ENCODE measurements at places on chromosomes 5 and 9.

GRCh38 chr9:34463098-34463900 lies 4.7 kb downstream of the DNAI1 start:
- peak; percentile 81 for DNase-seq

DNA sequence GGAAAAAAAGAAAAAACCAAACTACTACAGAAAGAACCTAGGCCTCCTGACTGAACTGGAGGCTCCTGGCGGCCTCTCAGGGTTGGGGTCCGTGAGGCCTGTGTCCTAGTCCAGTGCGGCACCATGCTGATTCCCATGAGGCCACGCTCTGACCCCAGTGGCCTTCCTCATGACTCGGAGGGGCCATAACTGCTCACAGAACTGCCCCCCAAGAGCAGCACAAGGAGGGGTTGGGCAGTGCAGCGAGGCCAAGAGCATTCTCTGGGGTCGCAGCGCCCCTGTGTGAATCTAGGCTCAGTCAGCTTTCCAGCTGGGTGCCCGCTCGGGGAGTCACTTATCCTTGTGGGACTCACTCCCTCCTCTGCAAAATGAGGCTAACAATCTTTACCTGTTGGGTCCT lies 79.3 kb upstream of the FBXW11 start:
- no peak for DNase-seq

DNA sequence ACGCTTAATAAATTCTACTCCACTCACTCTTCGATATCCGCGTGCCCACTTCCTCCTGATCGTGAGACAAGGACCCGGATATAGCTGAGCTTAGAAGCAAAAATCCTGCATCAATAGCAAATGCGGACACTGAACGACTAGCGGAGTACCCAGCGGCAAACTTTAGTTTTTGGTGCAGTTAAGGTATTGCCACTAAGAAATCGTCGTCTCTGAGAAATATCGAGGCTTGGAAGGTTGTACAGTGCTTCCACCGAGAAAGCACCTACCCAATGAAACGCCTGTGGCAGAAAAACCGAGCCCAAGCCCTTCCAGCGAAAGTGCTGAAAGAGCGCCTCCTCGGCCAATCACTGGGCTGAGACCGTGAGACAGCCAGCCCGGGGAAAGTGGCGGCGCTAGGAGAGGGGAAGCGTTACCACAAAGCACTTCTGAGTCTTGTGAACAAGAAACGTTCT lies 32.2 kb downstream of the ANXA2R start:
- DNase-seq = peak; percentile 80

DNA sequence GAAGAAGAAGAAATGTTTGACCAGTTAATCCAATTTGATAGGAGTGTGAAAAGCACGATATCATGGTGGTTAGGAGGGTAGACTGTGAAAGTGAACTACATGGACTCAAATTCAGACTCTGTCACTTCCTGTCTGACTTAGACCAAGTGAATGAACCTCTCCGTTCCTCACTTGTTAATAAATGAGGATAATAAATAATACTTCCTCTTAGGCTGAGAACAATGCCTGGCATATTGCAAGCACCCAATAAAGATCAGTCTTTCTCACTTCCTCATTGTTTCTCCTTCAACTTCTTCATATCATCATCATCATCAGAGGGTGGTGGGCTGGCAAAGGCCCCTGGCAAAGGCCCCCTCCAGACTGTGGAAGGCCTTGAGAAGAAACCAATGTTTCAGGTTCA lies 148.7 kb downstream of the CDK5RAP2 start:
- no peak for DNase-seq

- no peak for DNase-seq
Measured at GRCh38 chr9:126862104-126862761, 1.8 kb downstream of the ZBTB34 start.

DNA sequence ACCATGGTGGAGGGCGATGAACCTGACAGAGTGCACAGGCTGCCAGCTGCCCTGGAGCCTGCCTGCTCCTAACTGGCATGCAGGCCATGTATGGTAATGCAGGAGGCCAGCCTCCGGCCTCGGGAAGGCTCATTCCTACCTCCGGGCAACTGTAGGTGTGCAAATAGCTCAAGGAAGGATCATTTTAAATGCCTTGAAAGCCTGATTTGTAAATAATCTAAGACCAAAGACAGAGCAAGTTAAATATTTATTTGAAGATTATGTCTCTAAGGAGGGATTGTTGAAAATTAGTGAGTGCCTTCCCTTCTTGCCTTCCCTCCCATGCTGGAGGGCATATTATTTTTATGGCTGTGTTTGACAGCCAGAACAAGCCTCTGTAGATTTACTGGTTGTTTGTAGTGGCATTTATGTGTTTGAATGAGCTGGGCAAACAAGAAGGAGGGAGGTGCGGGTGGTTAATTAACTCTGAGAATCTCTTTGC lies 285.7 kb upstream of the TUT7 start:
- no peak for DNase-seq

GRCh38 chr5:13328316-13328715 lies 616.2 kb downstream of the DNAH5 start:
- peak; percentile 55 for DNase-seq

GRCh38 chr5:7927466-7928375 lies 58.8 kb downstream of the MTRR start:
- peak; percentile 58 for DNase-seq

DNA sequence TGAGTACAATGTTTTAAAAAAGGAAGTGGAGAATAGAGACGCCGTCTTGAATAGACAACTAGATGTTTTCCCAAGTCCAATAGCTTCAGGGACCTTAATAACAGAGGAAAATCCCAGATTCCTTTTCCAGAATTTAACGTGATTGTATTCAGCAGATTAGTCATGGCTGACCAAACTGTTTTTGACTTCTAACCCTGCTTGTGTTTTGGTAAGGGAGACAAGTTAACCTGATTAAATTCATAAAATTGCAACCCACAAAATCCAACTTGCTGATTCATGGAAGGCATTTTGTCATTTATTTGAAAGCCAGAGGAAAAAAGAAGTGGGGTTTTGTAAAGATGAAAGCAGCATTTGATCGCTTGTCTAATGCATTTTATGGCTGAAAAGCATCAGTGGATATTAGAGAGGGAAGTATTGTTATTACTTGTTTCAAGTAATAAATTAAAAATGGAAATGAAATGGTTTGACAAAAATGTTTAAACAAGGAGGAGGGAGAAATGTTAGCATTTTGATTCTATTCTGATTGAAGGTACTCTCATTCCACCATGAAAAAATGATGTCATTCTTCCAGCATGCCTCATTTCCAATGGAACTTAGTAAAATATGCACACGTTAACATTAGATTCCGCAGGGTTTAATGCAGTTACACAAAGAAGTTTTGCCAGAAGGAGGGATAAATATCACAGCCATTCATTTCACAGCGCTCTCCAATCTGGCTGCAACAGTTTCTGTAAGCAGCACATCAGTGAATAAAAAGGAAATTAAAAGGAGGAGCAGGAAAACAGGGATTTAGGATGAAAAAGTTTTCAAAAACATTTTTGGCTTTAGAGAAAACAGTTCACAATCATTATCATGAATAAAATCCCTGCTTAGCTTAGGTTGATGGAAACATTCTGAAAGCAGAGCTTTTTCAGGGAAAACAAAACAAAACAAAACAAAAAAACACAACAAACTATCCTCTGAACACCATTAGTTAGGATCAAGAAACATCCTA lies 314.7 kb downstream of the PRR16 start:
- peak; percentile 84 for DNase-seq

- DNase-seq = peak; percentile 76
Measured at GRCh38 chr5:126044111-126044668, 379.0 kb upstream of the GRAMD2B start.

GRCh38 chr9:126374366-126374781 lies 47.7 kb downstream of the MVB12B start:
- DNase-seq = no peak

- no peak for DNase-seq
Measured at GRCh38 chr5:7462758-7463157, 66.8 kb downstream of the ADCY2 start.

DNA sequence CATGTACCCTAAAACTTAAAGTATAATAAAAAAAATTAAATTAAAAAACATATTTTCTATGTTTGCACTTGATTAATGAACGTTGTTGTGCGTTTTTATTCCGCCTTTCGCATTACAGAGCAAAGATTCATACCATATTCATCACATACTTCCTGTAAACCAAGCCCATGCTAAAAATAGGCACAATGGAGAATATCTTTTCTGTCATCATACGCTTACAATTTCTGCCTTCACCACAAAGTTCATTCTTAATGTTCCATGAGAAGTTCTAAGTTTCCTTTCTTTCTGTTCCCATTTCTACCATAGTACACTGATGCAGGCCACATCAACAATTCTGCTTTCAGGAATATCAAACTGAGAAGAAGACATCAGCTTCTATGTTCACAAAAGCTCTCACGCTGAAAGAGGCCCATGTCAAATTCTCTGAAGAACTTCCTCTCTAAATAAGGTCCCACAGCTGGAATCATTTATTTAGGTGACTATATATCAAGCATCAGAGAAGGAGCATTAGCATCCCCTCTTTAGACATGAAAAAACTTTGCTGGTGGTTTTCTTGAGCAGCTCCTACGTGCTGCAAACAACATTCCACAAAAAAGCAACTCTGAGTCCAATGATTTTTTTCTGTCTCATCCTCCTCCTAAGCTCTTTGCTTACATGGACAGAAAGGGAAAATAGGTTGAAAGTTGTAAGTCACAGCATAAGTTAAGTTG lies 456.4 kb downstream of the CDH10 start:
- DNase-seq = peak; percentile 79

- DNase-seq = no peak
Measured at GRCh38 chr5:2130361-2130760, 247.6 kb upstream of the IRX4 start.

- no peak for DNase-seq
Measured at GRCh38 chr5:55421074-55421529, 113.3 kb downstream of the MTREX start.

DNA sequence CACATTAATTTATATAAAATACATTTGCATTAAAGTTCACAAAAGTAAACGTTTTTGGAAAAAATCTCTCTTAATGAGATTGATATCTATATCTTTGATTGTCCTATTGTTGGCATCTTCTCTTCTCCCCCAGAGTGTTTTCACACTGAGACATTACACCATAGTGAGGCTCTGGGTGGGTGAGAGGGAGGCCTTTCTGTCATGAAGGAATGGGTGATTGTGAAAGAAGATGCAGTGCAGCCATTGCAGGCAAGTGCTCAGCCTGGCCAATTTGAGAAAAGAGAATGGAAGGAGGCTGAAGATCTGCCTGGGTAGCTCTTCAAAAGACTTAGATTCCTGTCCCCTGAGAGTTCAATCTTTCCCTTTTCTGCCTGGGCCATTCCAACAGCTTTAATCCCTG lies 140.8 kb downstream of the SLC12A2 start:
- no peak for DNase-seq

DNA sequence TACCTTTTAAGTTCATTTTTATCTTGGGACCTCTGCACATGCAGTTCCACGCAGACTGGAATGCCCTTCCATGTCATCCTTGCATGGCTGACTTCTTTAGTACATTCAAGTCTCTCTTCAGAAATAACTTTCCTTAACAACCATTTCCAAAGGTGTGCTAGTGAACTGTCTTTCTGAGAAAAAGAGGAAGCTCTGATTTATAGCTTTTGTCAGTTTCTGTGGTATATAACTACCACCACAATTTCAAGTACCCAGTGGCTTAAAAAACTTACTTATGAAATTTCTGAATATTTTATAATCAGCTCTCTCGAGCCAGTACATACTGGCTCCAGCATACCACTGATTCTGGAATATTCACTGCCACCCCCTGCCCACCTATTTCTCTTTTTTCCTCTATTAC lies 1613.8 kb downstream of the MAT2B start:
- DNase-seq = no peak

- DNase-seq = peak; percentile 85
Measured at GRCh38 chr5:84242286-84242685, 142.4 kb downstream of the EDIL3 start.

DNA sequence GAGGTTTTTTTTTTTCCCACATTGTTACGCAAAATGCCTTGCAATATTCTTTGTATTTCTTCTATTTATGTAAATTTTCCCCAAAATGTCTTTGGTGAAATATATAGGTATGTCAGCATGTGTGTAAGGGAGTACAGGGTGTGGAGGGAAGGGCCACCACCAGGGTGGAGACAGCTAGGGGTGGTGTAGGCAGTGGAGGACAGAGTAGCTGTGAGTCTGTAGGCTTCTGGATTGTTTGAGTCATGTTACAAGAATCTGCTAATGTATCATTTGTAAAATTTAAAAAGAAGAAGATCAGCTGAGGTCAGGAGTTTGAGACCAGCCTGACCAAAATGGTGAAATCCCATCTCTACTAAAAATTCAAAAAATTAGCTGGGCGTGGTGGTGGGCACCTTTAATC lies 175.5 kb downstream of the NXNL2 start:
- DNase-seq = no peak

GRCh38 chr9:122099271-122099869 lies 6.3 kb upstream of the TTLL11 start:
- DNase-seq = peak; percentile 73

DNA sequence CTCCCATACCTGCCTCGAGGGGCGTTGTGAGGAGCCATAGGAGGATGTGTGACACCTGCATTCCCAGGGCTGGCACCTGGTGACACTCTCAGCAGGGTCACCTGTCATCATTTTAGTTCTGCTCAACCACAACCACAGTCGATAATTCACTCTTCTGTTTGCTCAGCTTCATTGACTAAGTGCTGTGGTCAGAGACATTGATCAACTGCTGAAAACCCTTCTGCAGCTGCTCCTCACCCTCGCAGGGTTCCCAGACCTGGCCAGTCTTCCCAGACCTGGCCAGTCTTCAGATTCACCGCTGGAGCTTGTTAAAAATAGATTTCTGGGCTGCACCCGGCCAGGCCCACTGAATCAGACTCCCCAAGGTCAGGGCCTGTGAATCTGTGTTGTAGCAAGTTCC lies 92.8 kb downstream of the MVB12B start:
- no peak for DNase-seq

- DNase-seq = peak; percentile 39
Measured at GRCh38 chr9:132044176-132044875, 35.3 kb downstream of the MED27 start.

DNA sequence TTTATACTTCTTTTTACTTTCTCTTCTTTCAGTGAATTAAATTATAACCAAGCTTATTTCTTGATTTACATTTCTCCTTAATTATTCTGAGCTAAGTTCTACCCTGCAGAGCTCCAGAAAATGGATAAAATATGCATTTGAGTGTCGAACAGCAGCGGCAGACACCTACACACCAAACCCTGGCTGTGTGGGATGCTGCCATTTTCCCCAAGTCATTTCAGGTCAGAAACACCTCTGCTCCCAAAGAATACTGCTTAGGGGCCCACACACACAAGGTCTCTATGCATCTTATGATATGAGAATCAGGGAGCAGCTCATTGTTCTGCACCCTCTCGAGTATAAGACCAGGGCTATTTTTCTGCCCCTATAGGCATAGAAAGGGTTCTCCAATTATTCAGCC lies 122.3 kb downstream of the CMYA5 start:
- DNase-seq = no peak

- DNase-seq = peak; percentile 94
Measured at GRCh38 chr9:92562461-92562967, 26.7 kb upstream of the ECM2 start.

- no peak for DNase-seq
Measured at GRCh38 chr5:133222521-133222920, 170.7 kb downstream of the HSPA4 start.

DNA sequence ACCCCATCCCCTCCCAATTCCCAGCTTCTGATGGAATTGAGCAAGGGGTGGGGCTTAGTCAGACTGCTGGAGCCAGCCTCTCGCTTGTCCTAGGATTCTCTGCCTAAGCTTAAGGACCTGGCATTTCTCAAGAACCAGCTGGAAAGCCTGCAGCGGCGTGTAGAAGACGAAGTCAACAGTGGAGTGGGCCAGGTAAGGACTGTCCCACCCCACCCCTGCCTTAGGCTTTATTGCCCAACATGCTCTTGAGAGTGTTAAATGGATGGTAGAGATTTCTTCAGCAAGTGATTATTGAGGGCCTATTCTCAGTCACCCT lies 1.1 kb downstream of the SLC35A4 start:
- no peak for DNase-seq
